ENCODE measurements at places on chromosomes 6 and 20. TPM values are rescaled to one million over a fixed set of nuclear protein-coding genes. Genes with fewer than 3 reads are reported as not detected.

GRCh38 chr20:25245461-25245860 lies 2.4 kb upstream of the PYGB start:
- no peak for DNase-seq
- H3K27ac ChIP-seq = no peak overlapping the region
- H3K4me1 ChIP-seq = peaks cover 24% of the 10 kb centered on the region
- H3K4me3 ChIP-seq = no peak overlapping the region

DNA sequence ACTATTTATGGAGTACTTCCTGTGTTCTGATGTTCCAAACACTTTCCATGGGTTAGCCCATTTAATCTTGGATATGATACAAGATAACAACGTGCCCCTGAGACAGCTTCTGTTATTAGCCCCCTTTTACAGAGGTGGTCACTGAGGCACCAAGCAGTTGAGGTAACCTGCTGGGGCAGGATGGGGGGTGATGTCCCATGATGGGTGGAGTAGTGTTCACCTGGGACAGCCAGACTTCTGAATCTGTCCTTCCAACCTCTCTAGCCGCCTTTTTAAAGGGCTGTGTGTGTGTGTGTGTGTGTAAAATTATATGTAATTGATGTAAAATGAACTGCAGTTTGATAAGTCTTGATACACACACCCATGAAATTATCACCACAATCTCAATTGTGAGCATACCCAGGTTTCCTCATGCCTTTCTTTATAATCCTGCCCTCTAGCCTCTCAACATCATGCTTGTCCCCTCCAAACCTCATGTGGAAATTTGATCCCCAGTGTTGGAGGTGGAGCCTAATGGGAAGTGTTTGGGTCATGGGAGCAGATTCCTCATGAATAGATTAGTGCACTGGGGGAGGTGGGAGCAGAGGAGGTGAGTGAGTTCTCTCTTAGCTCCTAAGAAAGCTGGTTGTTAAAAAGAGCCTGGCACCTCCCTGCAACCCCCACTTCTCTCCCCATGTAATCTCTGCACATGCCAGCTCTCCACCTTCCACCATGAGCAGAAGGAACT lies 39.2 kb downstream of the PLAGL2 start:
- no peak overlapping the region for H3K4me3 ChIP-seq
- H3K4me1 ChIP-seq = no peaks in the 10 kb centered on the region
- no peak for DNase-seq
- no peak overlapping the region for H3K27ac ChIP-seq
- peaks cover 9% of the 10 kb centered on the region for H3K36me3 ChIP-seq
- no peaks in the 10 kb centered on the region for H3K27me3 ChIP-seq

- no peaks in the 10 kb centered on the region for H3K36me3 ChIP-seq
- no peaks in the 10 kb centered on the region for H3K4me1 ChIP-seq
- no peak overlapping the region for H3K4me3 ChIP-seq
- no peak for DNase-seq
- no peaks in the 10 kb centered on the region for H3K27me3 ChIP-seq
Observed at GRCh38 chr6:129189266-129189665, 306.3 kb downstream of the LAMA2 start.

- no peaks in the 10 kb centered on the region for H3K27me3 ChIP-seq
- no peaks in the 10 kb centered on the region for H3K4me1 ChIP-seq
- H3K36me3 ChIP-seq = no peaks in the 10 kb centered on the region
- no peak for DNase-seq
- H3K27ac ChIP-seq = no peak overlapping the region
- no peak overlapping the region for H3K4me3 ChIP-seq
Observed at GRCh38 chr6:35487658-35488516, 9.0 kb downstream of the TEAD3 start.

DNA sequence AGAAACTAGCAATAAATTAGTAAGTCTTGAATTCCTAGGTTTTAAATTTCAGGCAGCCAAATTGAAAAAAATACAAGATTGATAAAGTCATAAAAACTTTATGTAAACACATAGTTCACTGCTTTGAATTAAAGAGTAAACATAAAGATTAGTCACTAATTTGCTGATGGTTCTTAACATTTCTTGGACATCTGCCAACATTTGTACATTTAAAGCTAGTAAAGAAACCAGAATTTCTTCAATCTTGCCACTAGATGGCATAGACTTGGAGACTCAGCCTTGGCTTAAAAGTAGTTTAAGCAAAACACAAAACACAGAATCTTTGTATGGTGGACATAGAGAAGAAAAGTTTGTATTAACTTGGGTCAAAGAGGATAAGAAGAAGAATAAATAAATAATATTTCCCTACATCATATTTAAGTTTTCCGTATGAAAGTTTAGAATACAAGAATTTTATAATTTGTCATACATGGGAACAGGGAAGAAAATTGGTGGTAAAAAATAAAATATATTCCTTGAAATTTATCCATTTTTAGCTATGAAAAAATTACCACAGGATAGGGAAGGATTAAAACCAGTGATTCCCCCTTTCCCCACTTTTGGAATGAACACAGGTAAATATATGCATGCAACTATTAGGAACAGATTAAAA lies 41.7 kb upstream of the FAM135A start:
- H3K27ac ChIP-seq = no peak overlapping the region
- no peaks in the 10 kb centered on the region for H3K4me1 ChIP-seq
- no peak overlapping the region for H3K4me3 ChIP-seq
- DNase-seq = peak; percentile 39

DNA sequence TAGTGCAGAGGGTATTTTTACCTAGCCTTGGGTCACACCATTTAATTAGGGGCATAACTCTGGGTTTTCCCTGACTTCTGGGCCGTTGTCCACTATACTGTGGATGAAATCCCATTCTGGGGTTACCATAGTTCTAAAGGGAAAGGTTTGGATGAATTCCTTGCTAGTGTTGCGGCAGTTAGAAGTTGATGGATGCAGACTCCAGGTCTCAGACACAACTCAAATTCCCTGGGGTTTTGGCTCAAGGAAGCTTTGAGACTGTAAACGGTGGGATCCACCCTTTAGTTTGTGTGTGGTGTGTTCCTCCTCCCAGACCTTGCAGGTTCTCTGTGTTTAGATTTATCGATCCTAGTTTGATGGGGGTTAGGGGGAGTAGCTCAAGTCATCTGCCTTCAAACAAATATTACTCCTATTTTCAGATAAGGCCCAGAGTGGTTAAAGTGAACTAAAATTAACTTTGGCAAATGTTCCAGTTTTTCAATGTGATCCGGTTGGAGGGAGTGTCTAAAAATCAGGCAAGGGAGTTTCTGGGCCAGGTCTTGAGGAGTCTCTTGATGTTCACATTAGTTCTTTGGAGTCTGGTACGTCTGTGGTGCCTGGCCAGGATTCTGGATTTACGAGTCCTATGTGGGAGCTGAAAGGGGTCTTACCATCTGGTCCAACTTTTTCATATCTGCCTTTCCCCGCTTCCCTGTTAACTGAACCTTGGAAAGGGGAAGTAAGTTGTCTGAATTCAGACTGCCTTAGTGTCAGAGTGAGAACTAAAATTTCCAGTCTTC lies 1.5 kb downstream of the RALY start:
- H3K27me3 ChIP-seq = no peaks in the 10 kb centered on the region
- H3K4me1 ChIP-seq = peaks cover 74% of the 10 kb centered on the region
- peak overlapping the region; percentile 82 for H3K27ac ChIP-seq
- DNase-seq = no peak

GRCh38 chr20:38159957-38160756 lies 4.9 kb downstream of the TGM2 start:
- DNase-seq = no peak
- no peaks in the 10 kb centered on the region for H3K36me3 ChIP-seq
- H3K27ac ChIP-seq = peak overlapping the region; percentile 38
- no peaks in the 10 kb centered on the region for H3K27me3 ChIP-seq

GRCh38 chr6:47043286-47043685 lies 1.2 kb upstream of the ADGRF1 start:
- H3K27me3 ChIP-seq = no peaks in the 10 kb centered on the region
- H3K4me3 ChIP-seq = no peak overlapping the region
- no peak overlapping the region for H3K27ac ChIP-seq
- no peak for DNase-seq
- H3K36me3 ChIP-seq = no peaks in the 10 kb centered on the region

GRCh38 chr6:170305805-170306323 lies 694 bp upstream of the FAM120B start:
- no peaks in the 10 kb centered on the region for H3K27me3 ChIP-seq
- peak overlapping the region; percentile 72 for H3K4me3 ChIP-seq
- H3K36me3 ChIP-seq = no peaks in the 10 kb centered on the region
- no peak for DNase-seq
- H3K4me1 ChIP-seq = peaks cover 41% of the 10 kb centered on the region

- H3K4me3 ChIP-seq = no peak overlapping the region
- peaks cover 79% of the 10 kb centered on the region for H3K4me1 ChIP-seq
- H3K27ac ChIP-seq = no peak overlapping the region
- no peak for DNase-seq
- no peaks in the 10 kb centered on the region for H3K27me3 ChIP-seq
- H3K36me3 ChIP-seq = no peaks in the 10 kb centered on the region
Observed at GRCh38 chr20:17961587-17961940, 7.0 kb downstream of the SNX5 start.

DNA sequence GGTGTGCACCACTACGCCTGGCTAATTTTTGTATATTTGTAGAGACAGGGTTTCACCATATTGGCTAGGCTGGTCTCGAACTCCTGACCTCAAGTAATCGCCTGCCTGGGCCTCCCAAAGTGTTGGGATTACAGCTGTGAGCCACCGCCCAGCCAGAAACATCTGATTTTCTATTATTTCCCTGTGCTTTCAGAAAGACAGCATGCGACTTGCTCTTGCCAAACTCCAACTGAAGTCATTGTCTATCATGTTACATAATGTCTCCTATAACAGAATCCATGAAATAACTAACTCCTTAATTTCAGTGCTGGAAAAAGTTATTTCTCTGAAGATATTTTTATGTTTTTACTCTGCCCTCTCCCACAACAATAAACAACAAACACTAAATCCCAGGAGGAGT lies 8.5 kb downstream of the RMND1 start:
- DNase-seq = no peak
- H3K27me3 ChIP-seq = no peaks in the 10 kb centered on the region
- H3K4me1 ChIP-seq = peaks cover 17% of the 10 kb centered on the region
- no peak overlapping the region for H3K4me3 ChIP-seq
- no peak overlapping the region for H3K27ac ChIP-seq

- no peak overlapping the region for H3K27ac ChIP-seq
- no peaks in the 10 kb centered on the region for H3K27me3 ChIP-seq
- no peaks in the 10 kb centered on the region for H3K4me1 ChIP-seq
- no peak for DNase-seq
- no peak overlapping the region for H3K4me3 ChIP-seq
- H3K36me3 ChIP-seq = no peaks in the 10 kb centered on the region
Observed at GRCh38 chr6:15522427-15522826, 140.4 kb downstream of the DTNBP1 start.

DNA sequence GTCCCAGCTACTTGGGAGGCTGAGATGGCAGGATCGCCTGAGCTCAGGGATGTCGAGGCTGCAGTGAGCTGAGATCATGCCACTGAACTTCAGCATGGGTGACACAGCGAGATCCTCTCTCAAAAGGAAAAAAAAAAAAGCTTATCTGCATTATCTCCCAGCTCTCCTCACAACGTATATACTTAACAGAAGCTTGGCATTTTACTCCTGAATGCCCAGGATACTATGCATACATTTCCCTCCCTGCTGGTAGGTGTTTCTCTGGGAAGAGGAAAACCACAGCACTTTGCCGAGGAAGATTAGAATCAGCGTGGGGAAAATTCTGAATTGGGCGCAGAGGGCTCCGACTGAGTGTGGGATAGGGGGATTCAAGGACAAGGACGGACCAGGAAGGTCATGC lies 800.6 kb downstream of the DHX35 start:
- H3K27ac ChIP-seq = no peak overlapping the region
- H3K4me1 ChIP-seq = no peaks in the 10 kb centered on the region
- no peak for DNase-seq
- no peak overlapping the region for H3K4me3 ChIP-seq

- no peaks in the 10 kb centered on the region for H3K27me3 ChIP-seq
- H3K27ac ChIP-seq = no peak overlapping the region
- H3K36me3 ChIP-seq = no peaks in the 10 kb centered on the region
Observed at GRCh38 chr20:9454791-9455190, 59.6 kb upstream of the LAMP5 start.

- H3K36me3 ChIP-seq = no peaks in the 10 kb centered on the region
- H3K27ac ChIP-seq = no peak overlapping the region
- no peaks in the 10 kb centered on the region for H3K4me1 ChIP-seq
- DNase-seq = no peak
- no peaks in the 10 kb centered on the region for H3K27me3 ChIP-seq
Observed at GRCh38 chr6:14149739-14150130, 32.2 kb downstream of the CD83 start.

DNA sequence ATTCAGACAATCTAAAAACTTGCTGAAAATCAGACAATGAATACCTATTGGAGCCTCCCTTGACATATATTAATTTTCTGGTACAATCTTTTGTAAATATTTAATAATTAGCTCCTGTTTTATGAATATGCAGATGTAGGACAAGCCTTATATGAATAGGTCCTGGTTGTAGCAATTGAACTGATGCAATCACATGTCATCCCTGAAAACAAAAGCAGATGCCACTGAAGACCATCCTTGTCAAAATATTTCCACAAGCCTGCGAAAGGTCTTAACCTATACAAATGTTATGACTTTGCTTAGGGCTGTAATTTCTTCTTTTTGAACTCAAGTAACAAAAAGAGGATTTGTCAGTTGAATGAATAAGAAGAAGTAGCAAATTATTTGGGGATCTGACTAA lies 722.1 kb downstream of the EYS start:
- DNase-seq = no peak
- no peak overlapping the region for H3K27ac ChIP-seq

DNA sequence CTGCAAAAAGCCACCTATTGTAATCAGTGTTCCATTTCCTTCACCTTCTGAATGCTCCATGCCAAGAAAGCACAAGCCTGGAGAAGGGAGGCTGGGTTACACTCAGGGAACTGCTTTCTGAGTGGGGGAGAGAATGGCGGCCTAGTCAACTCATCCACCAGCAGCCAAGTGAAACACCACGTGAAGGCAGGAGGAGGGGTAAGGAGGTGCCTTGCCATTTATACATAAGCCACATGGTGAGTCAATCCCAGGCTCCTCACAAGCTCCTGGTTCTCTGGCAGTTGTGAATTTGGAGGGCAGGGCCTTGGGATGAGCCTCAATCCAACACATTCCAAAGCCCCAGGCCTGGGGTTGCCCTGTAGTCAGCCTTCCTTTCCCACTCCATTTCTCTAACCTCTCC lies 149.4 kb downstream of the CD24 start:
- DNase-seq = no peak
- H3K27me3 ChIP-seq = no peaks in the 10 kb centered on the region
- H3K4me3 ChIP-seq = no peak overlapping the region
- no peaks in the 10 kb centered on the region for H3K4me1 ChIP-seq

GRCh38 chr6:161300823-161301222 lies 27.0 kb upstream of the AGPAT4 start:
- H3K4me3 ChIP-seq = no peak overlapping the region
- no peak overlapping the region for H3K27ac ChIP-seq
- no peak for DNase-seq
- H3K27me3 ChIP-seq = no peaks in the 10 kb centered on the region
- H3K4me1 ChIP-seq = no peaks in the 10 kb centered on the region

GRCh38 chr6:43090559-43090956 lies 14.4 kb downstream of the PTK7 start:
- no peak overlapping the region for H3K4me3 ChIP-seq
- no peak overlapping the region for H3K27ac ChIP-seq
- no peaks in the 10 kb centered on the region for H3K4me1 ChIP-seq
- no peak for DNase-seq

Gene LYRM2
- 46.2 TPM for total RNA-seq

Gene VPS52
- total RNA-seq = 58.5 TPM

Gene PARD6B
- total RNA-seq = 5.5 TPM

Gene GRM1
- total RNA-seq = not detected

Gene NRM
- total RNA-seq = 28.1 TPM

Gene RIMS1
- total RNA-seq = not detected

Gene SLC25A27
- total RNA-seq = 0.85 TPM

Gene SLC18B1
- total RNA-seq = 7.3 TPM

All from CD8-positive, alpha-beta memory T cell (primary cell).